Stimulated activated CD4-positive, alpha-beta T cell treated with anti-CD3 and anti-CD28 coated beads, Interleukin-1b, Interleukin-23, amount 100 ng/mL, for 1 hour (primary cell): ENCODE measurements at places on chromosomes 16 and 17.

GRCh38 chr17:79986411-79987186 lies 49.1 kb downstream of the TBC1D16 start:
- DNase-seq, result no peak

DNA sequence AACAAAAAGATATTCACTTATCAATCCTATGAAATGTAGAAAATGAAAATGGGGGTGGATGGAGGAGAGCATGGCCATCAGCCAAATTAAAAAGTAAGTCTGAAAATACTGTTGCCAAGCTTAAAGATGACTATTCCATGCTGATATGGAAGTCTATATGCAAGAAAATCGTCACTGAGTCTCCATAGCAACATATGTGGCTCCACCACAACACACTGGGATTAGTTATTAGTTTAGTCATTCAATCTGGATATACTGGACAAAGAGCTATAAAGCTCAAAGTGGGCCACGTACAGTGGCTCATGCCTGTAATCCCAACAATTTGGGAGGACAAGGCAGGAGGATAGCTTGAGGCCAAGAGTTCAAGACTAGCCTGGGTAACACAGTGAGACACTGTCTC lies 24.7 kb upstream of the PSMD7 start:
- no peak for DNase-seq

- DNase-seq, result no peak
These were observed 148.9 kb upstream of the GNAO1 start for GRCh38 chr16:56042416-56042815.

GRCh38 chr17:50785126-50785525 lies 17.8 kb upstream of the ANKRD40CL start:
- no peak for DNase-seq

GRCh38 chr16:74936902-74937560 lies 47.9 kb downstream of the WDR59 start:
- no peak for DNase-seq

DNA sequence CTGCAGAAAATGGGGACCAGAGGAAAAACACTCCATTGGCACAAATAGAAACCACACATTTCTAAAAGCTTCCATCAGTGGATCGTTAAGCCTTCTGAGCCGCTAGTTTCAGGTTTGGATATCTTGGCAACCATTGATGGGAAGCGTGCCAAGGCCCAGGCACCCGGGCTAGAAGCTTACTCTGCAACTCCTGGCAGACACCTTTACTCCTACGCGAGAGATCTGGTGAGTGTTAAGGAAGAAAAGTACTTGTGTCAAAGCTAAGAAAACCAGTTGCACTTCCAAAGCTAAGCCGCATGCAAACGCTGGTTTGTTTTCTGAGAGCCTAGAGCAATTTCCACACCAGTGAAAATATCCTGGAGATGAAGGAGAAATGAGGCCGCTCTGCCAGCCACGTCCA lies 472.4 kb downstream of the PMP22 start:
- DNase-seq, result no peak

DNA sequence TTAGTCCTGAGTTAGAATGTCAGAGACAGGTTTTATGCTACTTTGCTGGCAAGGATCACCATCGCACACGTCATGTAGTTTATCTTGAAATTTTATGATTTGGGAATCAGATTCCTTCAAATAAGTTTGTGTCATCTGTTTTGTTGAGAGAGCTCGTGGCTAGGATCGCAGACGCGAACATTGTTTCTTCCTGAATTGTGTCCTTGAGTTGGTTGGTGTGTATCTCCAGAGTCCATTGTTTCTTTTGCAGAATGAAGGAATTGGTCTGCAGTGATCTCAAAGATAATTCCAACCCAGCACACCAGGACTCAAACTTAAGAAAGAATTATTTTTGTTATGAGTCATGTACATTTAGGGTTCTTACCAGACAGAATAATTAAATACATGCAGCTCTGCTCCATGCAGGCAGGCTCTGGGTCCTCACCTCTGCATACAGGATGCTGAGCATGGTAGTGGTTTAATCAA lies 51.6 kb downstream of the PRKCA start:
- DNase-seq, result no peak

GRCh38 chr16:89946515-89946914 lies 2.0 kb upstream of the DEF8 start:
- no peak for DNase-seq

GRCh38 chr16:8878523-8878911 lies 3.6 kb upstream of the LITAFD start:
- DNase-seq, result no peak

- DNase-seq, result no peak
These were observed at the start of gene PRAC1 for GRCh38 chr17:48722201-48722907. Gene PRAC1 (minus strand): TSS chr17:48722518. CDS start chr17:48722392, 126 bp downstream.

DNA sequence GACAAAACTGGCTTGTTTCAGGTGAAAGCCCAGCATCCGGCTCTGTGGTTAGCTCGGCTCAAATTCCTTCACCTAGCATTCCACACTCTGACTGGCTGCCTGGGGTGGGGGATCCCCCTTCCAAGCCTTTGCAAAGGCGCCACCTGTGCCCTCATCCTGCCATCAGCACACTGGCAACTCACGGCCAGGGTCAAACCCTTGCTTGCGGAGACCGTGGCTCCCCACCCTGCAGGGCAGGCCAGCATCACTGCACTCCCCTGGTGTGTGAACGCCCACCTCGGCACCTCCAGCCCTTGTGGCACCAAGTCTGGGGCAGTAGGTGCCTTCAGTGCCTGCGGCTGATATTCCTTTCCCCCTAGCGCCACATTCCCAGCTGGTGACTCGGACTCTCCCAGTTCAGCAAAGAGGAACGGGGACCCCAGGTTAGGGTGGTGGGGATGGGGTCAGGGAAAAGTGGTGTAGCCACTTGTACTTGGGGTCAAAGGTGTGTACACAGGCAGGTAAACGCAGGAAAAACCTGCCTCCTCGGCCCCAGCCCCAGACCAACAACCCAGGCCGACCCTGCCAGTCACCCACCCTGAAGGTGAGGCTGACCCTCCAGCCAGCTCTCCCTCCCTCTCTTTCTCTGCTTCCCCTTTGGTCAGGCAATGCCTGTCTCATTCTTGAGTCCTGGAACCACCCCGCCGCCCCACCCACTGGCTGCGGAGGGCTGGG lies 1.1 kb downstream of the FLII start:
- no peak for DNase-seq

DNA sequence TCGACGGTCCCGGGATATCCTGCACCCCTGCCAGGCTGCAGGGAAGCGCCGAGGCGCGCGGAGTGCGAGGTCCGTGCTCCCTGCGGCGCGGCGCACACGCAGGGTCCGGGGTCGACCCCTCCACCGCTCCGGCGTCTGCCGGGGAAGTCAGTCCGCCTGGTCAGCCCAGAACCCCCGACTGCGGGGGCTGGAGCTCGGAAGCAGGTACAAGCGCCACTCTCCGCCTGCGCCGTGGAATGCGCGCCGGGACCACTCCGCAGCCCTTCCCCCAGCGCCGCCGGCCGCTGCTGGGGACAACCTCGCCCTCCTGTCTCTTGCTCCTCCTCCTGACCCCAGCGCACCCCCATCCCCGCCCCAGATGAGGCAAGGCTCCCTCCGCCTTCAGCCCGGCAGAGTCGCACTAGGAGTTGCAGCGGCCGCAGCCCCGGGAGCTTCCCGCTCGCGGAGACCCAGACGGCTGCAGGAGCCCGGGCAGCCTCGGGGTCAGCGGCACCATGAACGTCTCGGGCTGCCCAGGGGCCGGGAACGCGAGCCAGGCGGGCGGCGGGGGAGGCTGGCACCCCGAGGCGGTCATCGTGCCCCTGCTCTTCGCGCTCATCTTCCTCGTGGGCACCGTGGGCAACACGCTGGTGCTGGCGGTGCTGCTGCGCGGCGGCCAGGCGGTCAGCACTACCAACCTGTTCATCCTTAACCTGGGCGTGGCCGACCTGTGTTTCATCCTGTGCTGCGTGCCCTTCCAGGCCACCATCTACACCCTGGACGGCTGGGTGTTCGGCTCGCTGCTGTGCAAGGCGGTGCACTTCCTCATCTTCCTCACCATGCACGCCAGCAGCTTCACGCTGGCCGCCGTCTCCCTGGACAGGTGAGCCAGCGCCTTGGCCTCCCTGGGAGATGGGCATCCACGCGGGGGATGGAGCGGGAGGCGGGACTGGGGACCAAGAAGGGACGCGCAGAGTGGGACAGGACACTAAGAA lies at the start of gene GALR2:
GALR2 (plus strand) TSS at position 392 of the 974 bp plus-strand sequence; CDS start at position 495, 103 bp downstream.
- DNase-seq, result no peak

- no peak for DNase-seq
These were observed 2.3 kb downstream of the SLFN5 start for GRCh38 chr17:35245196-35245486.

GRCh38 chr17:17536702-17537101 lies 40.5 kb upstream of the RASD1 start:
- DNase-seq, result no peak

- DNase-seq, result no peak
These were observed 648.1 kb downstream of the TOX3 start for GRCh38 chr16:51898872-51899271.

- no peak for DNase-seq
These were observed 94.1 kb downstream of the TMEM132E start for GRCh38 chr17:34673516-34673915.

DNA sequence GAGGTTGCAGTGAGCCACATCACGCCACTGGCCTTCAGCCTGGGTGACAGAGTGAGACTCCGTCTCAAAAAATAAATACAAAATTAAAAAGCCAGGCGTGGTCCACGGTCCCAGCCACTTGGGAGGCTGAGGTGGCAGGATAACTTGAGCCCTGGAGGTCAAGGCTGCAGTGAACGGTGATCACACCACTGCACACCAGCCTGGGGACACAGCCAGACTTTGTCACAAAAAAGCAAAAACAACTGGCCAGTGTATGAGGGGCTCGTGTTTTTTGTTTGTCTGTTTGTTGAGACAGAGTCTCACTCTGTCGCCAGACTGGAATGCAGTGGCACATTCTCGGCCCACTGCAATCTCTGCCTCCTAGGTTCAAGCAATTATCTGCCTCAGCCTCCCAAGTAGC lies 1.2 kb upstream of the UBB start:
- DNase-seq, result no peak

- DNase-seq, result no peak
These were observed 255.2 kb downstream of the CNTNAP4 start for GRCh38 chr16:76532188-76532973.

DNA sequence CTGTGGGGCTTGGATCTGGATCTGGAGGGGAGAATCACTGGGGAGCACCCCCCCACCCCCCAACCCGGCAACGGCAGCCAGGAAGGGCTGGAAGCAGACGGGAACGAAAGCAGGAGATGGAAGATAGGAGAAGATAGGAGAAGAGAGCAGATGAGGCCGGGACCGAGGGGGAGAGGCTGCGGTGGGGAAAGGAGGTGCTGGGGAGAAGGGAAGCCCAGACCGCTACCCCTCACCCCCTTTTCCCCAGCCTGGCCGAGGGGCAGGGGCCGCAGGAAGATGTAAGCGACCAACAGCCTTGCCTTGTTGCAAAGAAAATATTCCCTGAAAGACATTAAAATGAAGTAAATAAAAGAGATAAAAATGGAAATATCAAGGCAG lies 26.8 kb upstream of the CBFA2T3 start:
- no peak for DNase-seq

GRCh38 chr17:65265276-65265675 lies 128.1 kb downstream of the RGS9 start:
- DNase-seq, result no peak

GRCh38 chr16:20369452-20370054 lies 17.0 kb upstream of the UMOD start:
- DNase-seq, result no peak

DNA sequence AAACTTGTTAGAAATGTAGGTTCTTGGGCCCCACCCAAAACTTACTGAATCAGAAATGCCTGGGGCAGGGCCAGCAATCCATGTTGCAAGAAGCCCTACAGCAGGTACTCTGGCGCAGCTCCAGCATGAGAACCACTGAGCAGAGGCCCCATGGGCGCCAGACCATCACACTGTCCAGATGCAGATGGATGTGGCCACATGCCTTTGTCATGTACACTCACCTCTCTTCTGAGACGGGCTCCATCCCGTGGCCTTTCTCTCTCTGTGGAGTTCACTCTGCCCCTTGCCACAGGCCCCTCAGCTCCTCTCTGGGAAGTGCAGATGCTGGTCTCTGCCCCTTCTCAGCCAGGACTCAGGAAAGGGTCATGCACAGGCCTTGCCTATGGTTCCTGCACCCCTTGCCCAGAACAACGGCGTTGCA lies 2.3 kb upstream of the CCNF start:
- DNase-seq, result no peak

GRCh38 chr17:78976907-78977680 lies 2.6 kb downstream of the LGALS3BP start:
- DNase-seq, result no peak

DNA sequence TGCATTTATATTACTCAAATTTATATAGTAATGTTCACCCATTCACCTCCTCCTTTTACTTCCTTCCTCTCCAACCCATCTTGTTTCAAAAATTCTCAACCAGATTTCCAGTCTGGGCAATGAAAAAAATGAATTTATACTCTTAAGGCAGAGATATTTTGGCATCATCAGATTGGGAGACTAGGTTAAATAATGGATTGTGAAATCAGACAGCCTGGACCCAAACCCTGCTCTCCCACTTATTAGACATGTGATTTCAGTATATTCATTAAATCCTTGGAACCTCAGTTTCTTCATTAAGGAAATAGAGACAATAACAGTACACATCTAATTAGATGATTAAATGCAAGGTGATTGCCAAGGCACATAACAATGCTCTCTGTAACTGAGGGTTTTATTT lies 7.8 kb downstream of the ACSM1 start:
- no peak for DNase-seq

DNA sequence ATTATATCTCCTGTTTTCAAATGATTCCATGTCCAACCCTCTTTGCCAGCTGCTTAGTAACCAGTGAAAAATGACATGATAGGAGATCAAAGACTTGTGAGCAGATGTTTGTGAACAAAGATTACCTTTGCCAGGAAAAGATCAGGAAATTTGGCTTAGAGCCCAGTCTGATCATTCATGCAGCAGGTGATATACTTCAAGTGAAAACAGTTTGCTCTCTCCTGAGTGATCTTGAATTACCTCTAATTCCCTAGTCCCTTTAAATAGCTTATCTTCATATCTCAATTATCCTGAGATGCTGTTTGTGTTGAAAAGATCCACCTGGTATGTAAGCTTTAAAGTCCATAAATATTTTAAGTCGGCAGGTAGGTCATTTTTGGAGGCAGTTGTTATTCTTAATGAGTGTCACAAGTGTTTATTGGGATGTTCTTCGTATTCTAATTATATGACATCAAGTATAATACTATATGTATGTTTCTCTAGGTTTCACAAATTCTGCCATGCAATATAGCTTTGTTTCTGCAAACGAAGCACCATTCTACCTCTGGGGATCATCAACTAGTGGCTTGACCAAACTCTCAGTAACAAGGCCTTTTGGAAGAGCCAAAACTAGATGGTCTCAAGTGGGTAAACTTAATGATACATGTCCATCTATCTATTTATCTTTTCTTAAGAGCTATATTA lies 13.2 kb upstream of the VPS35L start:
- DNase-seq, result no peak

GRCh38 chr16:71746442-71747046 lies 22.0 kb upstream of the PHLPP2 start:
- no peak for DNase-seq

DNA sequence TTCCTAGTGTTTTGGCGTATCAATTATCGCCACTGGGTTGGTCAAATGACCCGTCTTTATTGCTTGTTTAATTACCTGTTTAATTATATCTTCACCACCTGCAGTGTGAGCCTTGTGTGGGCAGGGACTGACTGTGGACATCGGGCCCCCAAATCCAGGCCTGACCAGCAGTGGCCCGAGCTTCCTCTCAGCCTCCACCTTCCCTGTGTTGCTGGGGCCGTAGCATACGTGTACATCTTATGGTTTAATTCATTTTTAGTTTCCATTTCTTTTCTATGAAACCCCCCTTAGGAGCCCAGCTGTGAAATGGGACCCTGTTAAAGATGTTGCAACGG lies 1.2 kb upstream of the LMF1 start:
- no peak for DNase-seq
